K562 (cell line): ENCODE measurements at places on chromosomes 12 and 14. TPM values are rescaled to one million over a fixed set of nuclear protein-coding genes. Genes with fewer than 3 reads are reported as not detected.

GRCh38 chr12:48671231-48671856 lies 10.7 kb downstream of the KANSL2 start:
- DNase-seq: no peak
- H3K27me3 ChIP-seq: no peaks in the 10 kb centered on the region

- no peak overlapping the region for H3K4me3 ChIP-seq
- no peak for DNase-seq
- H3K4me1 ChIP-seq: no peaks in the 10 kb centered on the region
- peaks cover 10% of the 10 kb centered on the region; the same call in 1 of the 2 replicates for H3K27me3 ChIP-seq
- no peaks in the 10 kb centered on the region for H3K36me3 ChIP-seq
- no peak overlapping the region for H3K27ac ChIP-seq
These were observed 162.4 kb upstream of the PRMT8 start for GRCh38 chr12:3328571-3328970.

DNA sequence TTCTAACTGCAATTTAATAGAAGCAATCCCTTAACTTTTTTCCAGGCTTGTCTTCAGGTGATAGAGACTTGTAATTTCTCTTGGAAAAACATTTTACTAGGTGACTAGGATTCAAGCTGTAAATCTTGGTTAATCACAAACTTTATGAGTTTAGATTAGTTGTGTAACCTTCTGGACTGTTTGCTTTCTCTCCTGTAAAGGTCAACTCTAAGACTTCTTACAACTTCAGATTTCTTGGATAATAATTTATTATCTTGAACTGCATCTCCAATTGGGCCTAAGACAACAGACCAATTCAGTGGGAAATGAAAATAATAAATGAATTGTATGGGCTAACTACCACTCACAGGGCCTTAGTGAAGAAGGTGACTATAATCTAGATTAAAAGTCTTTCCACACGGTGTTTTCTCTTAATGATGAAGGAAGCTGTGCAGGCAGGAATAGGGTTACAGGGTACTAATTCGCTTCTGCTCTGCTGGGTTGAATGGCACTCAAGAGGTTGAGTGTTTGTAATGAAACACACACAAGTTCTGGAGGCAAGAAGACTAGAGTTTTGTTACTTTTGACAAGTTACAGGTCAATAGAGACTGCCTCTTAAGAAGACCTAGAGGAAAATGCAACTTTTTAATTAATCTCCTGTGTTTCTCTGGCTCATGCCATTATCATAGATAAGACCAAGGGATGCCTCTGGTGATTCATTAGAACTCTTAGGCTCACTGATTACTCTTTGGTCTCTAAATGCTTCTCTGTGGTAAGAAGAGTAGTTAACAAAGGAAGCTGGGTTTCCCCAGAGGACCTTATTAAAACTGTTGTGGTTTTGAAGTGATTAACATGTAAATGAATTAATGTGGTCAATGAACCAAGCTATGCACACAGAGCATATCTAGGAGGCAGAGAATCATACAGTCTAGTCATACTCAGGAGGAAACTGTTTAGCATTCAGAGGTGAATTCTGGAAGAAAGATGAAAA lies 30.0 kb upstream of the OR4E1 start:
- no peak overlapping the region for H3K27ac ChIP-seq
- no peaks in the 10 kb centered on the region for H3K36me3 ChIP-seq
- H3K4me1 ChIP-seq: no peaks in the 10 kb centered on the region
- H3K27me3 ChIP-seq: no peaks in the 10 kb centered on the region; the same call in 1 of the 2 replicates
- no peak for DNase-seq
- no peak overlapping the region for H3K4me3 ChIP-seq

GRCh38 chr14:97713023-97713422 lies 915.8 kb downstream of the VRK1 start:
- no peak for DNase-seq
- H3K36me3 ChIP-seq: no peaks in the 10 kb centered on the region
- H3K27me3 ChIP-seq: no peaks in the 10 kb centered on the region
- H3K4me3 ChIP-seq: no peak overlapping the region

DNA sequence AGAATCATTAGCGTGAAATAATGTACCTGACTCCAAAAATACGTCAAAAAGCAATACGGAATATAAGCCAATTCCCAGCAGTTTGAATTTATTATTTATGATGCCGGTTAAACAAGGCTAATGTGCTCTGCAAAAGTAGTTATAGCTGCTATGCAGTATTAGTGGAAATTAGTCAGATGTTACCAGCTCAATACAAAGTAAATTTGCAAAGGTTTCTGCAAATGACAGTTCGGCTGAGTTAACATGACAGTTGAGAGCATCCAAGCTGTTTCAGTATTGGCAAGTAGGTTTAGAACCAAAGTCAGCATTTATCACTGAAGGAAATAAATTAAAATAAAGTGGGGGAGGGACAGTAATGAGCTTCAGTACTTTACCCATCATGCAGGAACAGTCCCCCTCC lies 1665.8 kb upstream of the FLRT2 start:
- no peaks in the 10 kb centered on the region for H3K36me3 ChIP-seq
- DNase-seq: no peak
- no peak overlapping the region for H3K27ac ChIP-seq
- no peak overlapping the region for H3K4me3 ChIP-seq

DNA sequence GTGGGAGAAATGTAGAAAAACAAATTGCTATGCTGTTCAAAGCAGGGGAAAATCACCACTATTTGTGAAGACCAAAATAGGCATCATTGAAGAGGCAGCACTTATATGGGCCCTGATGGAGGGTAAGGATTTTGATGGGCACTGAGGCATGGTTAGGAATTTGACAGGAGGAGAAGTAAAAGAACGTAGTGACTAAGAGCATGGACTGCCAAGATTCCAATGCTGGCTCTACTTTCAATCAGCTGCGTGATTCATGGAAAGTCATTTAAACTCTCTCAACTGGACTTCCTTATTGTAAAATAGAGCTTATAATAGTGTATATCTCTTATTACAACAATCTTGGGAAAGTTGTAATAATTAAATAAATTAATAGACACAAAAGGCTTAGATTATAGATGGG lies 267.7 kb upstream of the G2E3 start:
- H3K27me3 ChIP-seq: no peaks in the 10 kb centered on the region
- H3K27ac ChIP-seq: no peak overlapping the region
- H3K36me3 ChIP-seq: no peaks in the 10 kb centered on the region
- H3K4me1 ChIP-seq: no peaks in the 10 kb centered on the region
- no peak overlapping the region for H3K4me3 ChIP-seq

- H3K4me3 ChIP-seq: no peak overlapping the region
- no peaks in the 10 kb centered on the region for H3K27me3 ChIP-seq
- H3K4me1 ChIP-seq: no peaks in the 10 kb centered on the region
- peak; percentile 14 for DNase-seq
- H3K36me3 ChIP-seq: no peaks in the 10 kb centered on the region
These were observed 807.3 kb upstream of the TMEM132C start for GRCh38 chr12:127459687-127460086.

- H3K4me3 ChIP-seq: no peak overlapping the region
- H3K27me3 ChIP-seq: no peaks in the 10 kb centered on the region
- DNase-seq: no peak
- H3K36me3 ChIP-seq: no peaks in the 10 kb centered on the region
These were observed 337.5 kb downstream of the GLT1D1 start for GRCh38 chr12:129190827-129191226.

DNA sequence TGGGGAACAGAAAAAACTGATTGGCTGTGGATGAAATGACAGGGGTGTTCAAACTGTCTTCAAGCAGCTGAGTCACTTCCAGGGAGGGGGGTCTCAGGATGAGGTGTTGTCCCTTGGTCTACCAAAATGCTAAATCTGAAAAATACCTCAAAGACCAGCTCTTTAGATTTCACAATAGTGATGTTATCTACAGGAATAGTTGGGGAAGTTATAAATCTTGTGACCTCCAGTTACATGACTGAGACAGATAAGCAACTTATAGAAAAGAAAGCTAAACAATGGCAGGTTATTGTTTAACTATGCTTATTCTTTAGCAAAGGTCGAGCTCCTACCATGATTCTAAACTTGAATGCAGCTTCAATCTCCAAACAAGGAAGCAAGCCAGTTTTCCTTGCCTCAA lies 125.4 kb downstream of the SYT10 start:
- H3K27ac ChIP-seq: no peak overlapping the region
- DNase-seq: no peak
- no peaks in the 10 kb centered on the region for H3K27me3 ChIP-seq
- no peak overlapping the region for H3K4me3 ChIP-seq

- H3K27ac ChIP-seq: no peak overlapping the region
- no peak for DNase-seq
- no peaks in the 10 kb centered on the region for H3K27me3 ChIP-seq
These were observed 13.4 kb upstream of the IFI27L2 start for GRCh38 chr14:94142836-94143235.

- H3K27me3 ChIP-seq: no peaks in the 10 kb centered on the region
- H3K36me3 ChIP-seq: no peaks in the 10 kb centered on the region
- DNase-seq: no peak
- no peak overlapping the region for H3K27ac ChIP-seq
- no peaks in the 10 kb centered on the region for H3K4me1 ChIP-seq
These were observed 274.7 kb downstream of the SLC6A15 start for GRCh38 chr12:84637926-84638325.

DNA sequence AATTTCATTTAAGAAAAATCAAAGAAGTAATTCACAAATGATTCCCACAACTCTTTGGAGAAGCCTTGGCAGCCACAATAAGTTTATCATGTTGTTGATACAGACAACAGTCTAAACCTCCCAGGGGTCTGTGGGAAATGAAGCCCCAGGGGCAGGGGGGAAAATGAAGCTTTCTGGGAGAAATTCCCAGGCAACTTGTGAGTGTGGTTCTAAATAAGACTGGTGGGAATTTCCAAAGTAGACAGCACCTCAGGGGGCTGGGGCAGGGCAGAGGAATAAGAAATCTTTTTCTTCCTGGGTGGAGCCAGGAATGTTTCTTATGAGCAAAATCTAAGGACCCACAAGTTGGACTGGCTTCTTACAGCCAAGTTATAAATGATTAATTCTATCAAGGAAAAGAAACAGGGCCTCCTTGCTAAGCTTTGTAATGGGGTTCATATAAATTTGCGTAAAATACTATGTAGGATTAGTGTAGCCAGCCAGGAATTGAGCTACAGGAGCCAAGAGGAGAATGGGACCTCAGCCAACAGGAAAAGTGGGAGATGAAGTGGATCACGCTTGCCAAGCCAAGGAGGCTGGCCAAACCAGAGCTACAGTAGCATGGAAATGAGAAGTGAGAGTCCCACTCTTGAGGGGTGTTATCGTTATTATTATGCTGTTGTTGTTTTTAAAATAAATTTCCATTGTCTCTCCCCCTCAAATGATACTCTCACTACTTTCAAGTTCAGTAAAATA lies 182.9 kb upstream of the FAR2 start:
- no peak overlapping the region for H3K4me3 ChIP-seq
- no peaks in the 10 kb centered on the region for H3K36me3 ChIP-seq
- no peaks in the 10 kb centered on the region for H3K4me1 ChIP-seq
- H3K27me3 ChIP-seq: no peaks in the 10 kb centered on the region; the same call in 2 of the 3 replicates
- H3K27ac ChIP-seq: no peak overlapping the region
- DNase-seq: no peak

SYCP3 gene
- not detected in 2 replicates for total RNA-seq

KLRB1 gene
- not detected in 2 replicates for total RNA-seq

FERMT2 gene
- 0.58 and 0.98 TPM in 2 replicates for total RNA-seq

KCNC2 gene
- total RNA-seq: not detected in 2 replicates

IFNG-AS1 gene
- not detected in 2 replicates for total RNA-seq

ANKRD33 gene
- 0.20 TPM in 1 of 2 replicates, not detected in the other for total RNA-seq
